ENCODE measurements at places on chromosomes 13 and 19.
A peak's percentile ranks its signal among the peaks of the same experiment; 100 is the strongest.

DNA sequence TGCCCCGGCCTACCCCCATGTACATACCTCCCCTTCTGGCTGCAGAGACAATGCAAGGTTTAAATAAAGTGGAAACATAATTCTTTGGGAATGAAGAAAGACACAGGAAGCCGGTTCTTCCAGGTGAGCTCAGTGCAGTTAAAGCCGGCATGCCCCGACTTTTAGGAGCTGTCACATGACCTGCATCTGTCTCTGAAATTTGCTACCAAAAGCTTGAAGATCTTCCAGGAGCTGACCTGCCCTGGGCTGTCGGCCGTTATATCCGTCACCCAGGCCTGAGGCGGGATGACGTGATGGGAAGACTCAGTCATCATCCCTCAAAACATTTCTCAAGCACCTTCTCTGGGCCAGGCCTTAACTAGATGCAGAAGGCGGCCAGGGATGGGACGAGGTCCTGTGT, 10.3 kb downstream of the RAB8A start:
- DNase-seq: no peak

DNA sequence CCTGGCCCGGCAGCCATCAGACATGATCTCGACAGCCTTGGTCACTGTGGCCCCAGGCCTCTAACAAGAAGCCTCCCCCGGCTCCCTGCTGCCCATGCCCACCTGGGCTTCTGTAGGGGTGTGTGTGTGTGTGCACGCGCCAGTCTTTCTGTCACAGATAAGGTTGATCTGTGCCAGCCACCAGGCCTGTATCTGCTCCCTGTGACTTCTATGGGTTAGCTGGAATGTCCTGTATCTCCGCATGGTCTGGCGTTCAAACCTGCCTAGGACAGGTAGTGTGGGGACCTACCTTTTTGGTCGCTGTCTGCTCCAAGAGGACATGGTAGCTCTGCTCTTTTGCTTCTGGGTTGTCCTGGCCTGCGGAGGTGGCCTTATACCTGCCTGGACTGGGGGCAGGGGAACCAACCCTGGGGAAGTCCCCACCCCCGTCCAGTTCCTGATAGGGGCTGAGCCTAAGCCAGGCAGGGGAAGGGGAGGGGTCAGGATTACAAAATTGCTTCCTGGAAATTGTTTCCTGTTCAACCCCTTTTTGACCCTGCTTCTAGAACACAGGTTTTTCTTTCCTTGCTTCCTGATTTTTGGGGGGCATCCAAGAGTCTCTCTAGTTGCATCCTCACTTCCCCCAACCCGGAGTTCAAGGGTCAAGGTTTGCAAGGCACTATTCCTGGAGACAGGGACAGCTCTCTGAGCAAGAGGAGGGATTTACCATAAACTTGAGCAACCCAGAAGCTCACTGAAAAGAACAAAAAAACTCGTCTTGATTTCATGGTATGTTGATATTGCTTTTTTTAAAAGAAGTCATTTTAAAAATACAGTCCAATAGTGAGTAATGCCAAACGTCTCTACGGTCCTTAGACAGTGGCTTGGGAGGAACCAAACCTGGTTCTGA, at the start of gene LRG1:
LRG1 (minus strand) TSS at position 344 of the 889 bp plus-strand sequence; CDS start at position 321, 23 bp downstream.
- peak; percentile 83 for DNase-seq

- DNase-seq: peak; percentile 69
Measured at GRCh38 chr13:76803831-76804230, 82.4 kb downstream of the KCTD12 start.

GRCh38 chr19:41808663-41809566, 12.5 kb downstream of the CEACAM3 start:
- DNase-seq: peak; percentile 72

DNA sequence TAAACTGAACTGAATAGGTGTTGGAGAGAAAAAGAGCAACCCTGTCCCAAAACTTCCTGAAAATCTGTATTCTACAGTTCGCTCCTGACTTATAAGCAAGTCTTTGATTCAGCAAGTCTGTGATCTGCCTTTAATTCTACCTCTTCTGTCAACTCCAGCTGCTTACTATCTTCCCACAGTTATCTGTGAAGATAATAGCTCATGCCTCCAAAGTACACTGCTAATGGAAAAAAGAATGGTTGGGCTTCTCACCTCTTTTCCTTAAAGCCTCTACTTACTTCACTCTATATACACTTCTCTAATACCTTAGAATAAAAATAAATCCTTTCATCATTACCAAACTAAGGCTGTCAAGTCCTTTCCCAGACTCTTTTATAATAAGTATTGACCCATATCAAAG, 391.5 kb upstream of the MIR17HG start:
- DNase-seq: no peak

- DNase-seq: no peak
Measured at GRCh38 chr19:42494321-42494720, 34.0 kb downstream of the CEACAM1 start.

GRCh38 chr13:34933349-34933748, 8.7 kb upstream of the NBEA start:
- no peak for DNase-seq

Data from suppressor macrophage (primary cell).